A549 treated with ZK216348 at 1 μM for 4 hours (cell line): ENCODE measurements at places on chromosomes 1 and 21. TPM values are rescaled to one million over a fixed set of nuclear protein-coding genes. Genes with fewer than 3 reads are reported as not detected.

NUAK2 gene
- total RNA-seq: 22.6 to 34.1 TPM (median 31.0 TPM) in 5 replicates

TMEM51 gene
- 29.9 to 38.0 TPM (median 35.7 TPM) in 5 replicates for total RNA-seq

TMEM54 gene
- 18.7 to 46.8 TPM (median 46.0 TPM) in 5 replicates for total RNA-seq

ZP4 gene
- total RNA-seq: not detected in 5 replicates

TNFAIP8L2 gene
- total RNA-seq: not detected in 5 replicates

LRRC41 gene
- 29.3 to 48.5 TPM (median 40.3 TPM) in 5 replicates for total RNA-seq

CDA gene
- 29.6 to 46.1 TPM (median 35.1 TPM) in 5 replicates for total RNA-seq

MRAP gene
- total RNA-seq: not detected in 5 replicates

AMY1C gene
- not detected in 5 replicates for total RNA-seq

RHOU gene
- total RNA-seq: 4.3 to 8.4 TPM (median 7.6 TPM) in 5 replicates

UBE2U gene
- not detected in 5 replicates for total RNA-seq

CLIC4 gene
- 19.2 to 49.4 TPM (median 44.1 TPM) in 5 replicates for total RNA-seq

BRINP3 gene
- total RNA-seq: not detected in 5 replicates

ARTN gene
- total RNA-seq: 0.08 to 0.52 TPM (median 0.30 TPM) in 4 of 5 replicates, not detected in the other

SLC9C2 gene
- not detected in 5 replicates for total RNA-seq

LINGO4 gene
- not detected in 5 replicates for total RNA-seq

UBXN10 gene
- total RNA-seq: not detected in 5 replicates

AK5 gene
- 5.8 to 13.3 TPM (median 6.9 TPM) in 5 replicates for total RNA-seq

RGL1 gene
- 0.58 to 0.87 TPM (median 0.82 TPM) in 5 replicates for total RNA-seq

MNDA gene
- total RNA-seq: not detected in 5 replicates

CD1C gene
- total RNA-seq: not detected in 5 replicates

IL12RB2 gene
- total RNA-seq: 0.04 TPM in 1 of 5 replicates, not detected in the others

FCRL2 gene
- not detected in 5 replicates for total RNA-seq

PLCH2 gene
- total RNA-seq: 0.23 to 0.48 TPM (median 0.25 TPM) in 5 replicates

AMY1A gene
- total RNA-seq: not detected in 5 replicates

SPRR1B gene
- not detected in 5 replicates for total RNA-seq

OR2T11 gene
- total RNA-seq: not detected in 5 replicates

SLC16A1 gene
- total RNA-seq: 34.6 to 51.4 TPM (median 46.0 TPM) in 5 replicates

C8A gene
- total RNA-seq: not detected in 5 replicates

MMEL1 gene
- total RNA-seq: not detected in 5 replicates

KRTAP7-1 gene
- not detected in 5 replicates for total RNA-seq

FGR gene
- total RNA-seq: 0.07 TPM in 1 of 5 replicates, not detected in the others

MTF2 gene
- total RNA-seq: 10.5 to 15.3 TPM (median 12.5 TPM) in 5 replicates

KCNH1 gene
- total RNA-seq: 1.9 to 2.7 TPM (median 2.4 TPM) in 5 replicates

TNN gene
- not detected in 5 replicates for total RNA-seq

IGFN1 gene
- 0.32 to 1.4 TPM (median 0.82 TPM) in 5 replicates for total RNA-seq

SLC2A5 gene
- 0.13 to 0.48 TPM (median 0.25 TPM) in 4 of 5 replicates, not detected in the other for total RNA-seq

PPP1R12B gene
- 1.1 to 3.4 TPM (median 2.3 TPM) in 5 replicates for total RNA-seq

SYCP1 gene
- not detected in 5 replicates for total RNA-seq

OR2AJ1 gene
- total RNA-seq: not detected in 5 replicates

UBR4 gene
- 73.2 to 128 TPM (median 106 TPM) in 5 replicates for total RNA-seq

ANKRD35 gene
- total RNA-seq: not detected in 5 replicates

WNT2B gene
- total RNA-seq: 0.08 to 0.29 TPM (median 0.22 TPM) in 5 replicates

HEYL gene
- 2.8 to 3.9 TPM (median 3.5 TPM) in 5 replicates for total RNA-seq
